ENCODE measurements at places on chromosomes 3 and 15.

- no peak for DNase-seq
Measured at GRCh38 chr15:78162038-78162437, 12.9 kb downstream of the IDH3A start.

DNA sequence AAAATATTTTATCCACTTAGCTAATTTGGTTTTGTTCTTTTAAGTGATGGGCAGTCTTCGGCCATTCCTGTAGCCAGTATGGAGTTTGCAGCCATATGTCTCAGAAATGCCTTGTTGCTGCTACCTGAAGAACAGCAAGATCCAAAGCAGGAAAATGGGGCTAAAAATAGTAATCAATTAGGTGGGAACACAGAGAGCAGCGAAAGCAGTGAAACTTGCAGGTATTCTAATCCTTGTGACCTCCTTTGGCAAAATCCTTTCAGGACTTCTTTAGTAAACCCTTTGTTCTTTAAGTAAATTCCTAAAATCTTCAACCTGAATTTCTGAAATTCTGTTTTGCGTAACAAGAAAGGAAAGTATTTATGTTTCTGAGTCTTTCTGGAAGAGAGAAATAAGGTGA is 49.8 kb downstream of the CNOT10 start:
- no peak for DNase-seq

DNA sequence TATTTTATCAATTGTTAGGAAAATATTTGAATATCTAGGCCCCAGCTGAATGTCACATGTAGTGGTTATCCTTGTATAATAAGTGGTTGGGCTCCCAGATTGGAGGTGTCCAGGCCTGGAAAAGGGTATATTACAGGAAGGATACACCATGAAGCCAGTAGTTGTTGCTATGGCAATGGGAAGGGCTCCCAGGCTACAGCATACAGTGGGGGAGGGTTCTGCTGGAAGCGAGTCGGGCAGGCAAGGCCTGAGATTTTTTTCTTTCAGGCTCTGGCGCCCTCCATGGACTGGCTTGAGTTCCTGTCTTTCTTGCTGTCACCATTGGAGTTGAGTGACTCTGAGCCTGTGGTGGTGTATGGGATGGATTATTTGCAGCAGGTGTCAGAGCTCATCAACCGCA is 8.9 kb downstream of the ECE2 start:
- peak; percentile 48 for DNase-seq

DNA sequence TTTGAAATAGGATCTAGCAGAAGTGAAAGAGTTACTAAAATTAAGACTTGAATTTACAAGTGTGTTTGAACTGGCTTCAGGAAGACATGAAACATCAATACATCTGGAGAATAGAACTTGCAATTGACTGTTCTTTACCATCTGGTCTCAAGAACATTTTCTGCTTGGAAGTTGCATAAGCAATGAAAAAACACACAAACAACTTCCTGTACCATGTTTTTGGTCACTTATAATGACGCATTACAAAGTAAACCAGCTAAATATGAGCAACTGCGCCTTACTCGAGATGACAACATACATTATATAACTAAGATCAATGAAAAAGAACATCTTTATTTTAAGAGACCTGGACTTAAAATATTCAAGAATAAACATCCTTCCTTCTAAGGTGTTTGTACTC is 112.5 kb downstream of the TIGIT start:
- no peak for DNase-seq

DNA sequence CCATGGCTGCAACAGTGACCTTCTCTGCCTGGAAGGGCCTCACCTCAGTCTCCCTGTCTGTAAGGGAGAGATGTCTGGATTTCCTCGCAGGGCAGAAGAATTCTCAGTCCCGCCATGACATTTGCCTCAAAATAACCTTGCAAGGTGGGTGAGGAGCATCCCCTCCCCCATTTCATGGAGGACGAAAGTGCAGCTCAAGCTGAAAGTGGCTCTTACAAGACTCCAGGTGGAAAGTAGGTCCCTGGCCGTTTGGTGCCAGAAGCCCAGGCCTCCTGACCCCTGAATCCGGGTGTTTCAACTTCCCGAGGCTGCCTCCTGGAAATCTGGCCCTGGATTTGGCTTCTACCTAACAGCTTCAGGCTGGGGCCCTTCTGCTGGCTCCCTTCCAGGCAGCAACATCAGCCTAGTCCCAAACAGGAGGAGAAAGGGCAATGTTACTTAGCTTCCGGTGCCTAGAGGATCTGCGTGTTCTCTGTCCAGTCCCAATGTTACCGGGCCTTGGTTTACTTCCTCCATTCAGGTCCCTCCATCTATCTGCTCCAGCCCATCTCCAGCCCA is 769 bp upstream of the CSPG4 start:
- no peak for DNase-seq
